ENCODE measurements at places on chromosomes 3 and 15.
A peak's percentile ranks its signal among the peaks of the same experiment; 100 is the strongest.

- no peak for DNase-seq
Observed at GRCh38 chr3:125316246-125316645, 58.9 kb downstream of the ZNF148 start.

GRCh38 chr3:183274609-183275008 lies 21.6 kb downstream of the B3GNT5 start:
- DNase-seq: no peak

DNA sequence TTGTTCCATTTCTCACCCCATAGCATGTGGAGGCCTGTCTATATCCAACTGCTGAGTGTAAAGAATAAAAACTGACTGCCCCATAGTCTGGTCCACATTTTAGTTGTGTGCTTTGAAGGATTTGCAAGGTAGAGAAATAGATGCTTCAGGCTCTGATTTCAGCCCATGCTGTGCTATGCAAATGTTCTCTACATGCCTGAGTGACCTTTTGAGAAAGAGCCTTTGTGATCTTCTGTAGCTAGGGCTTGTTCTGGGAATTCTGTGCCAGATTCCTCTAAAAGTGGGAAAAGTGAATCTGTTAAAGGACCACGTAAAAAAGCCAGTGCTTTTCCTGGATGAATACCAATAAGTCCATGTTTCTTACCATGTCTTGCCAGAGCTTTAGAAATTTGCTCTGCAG lies 5.2 kb downstream of the KCTD6 start:
- no peak for DNase-seq

- DNase-seq: no peak
Observed at GRCh38 chr15:46307746-46308145, 672.9 kb downstream of the SQOR start.

GRCh38 chr3:59480486-59480995 lies 430.7 kb upstream of the CFAP20DC start:
- no peak for DNase-seq

GRCh38 chr3:8529738-8530525 lies 28.3 kb downstream of the LMCD1 start:
- no peak for DNase-seq

- peak; percentile 43 for DNase-seq
Observed at GRCh38 chr3:170585008-170585936, 603 bp downstream of the SLC7A14 start.

DNA sequence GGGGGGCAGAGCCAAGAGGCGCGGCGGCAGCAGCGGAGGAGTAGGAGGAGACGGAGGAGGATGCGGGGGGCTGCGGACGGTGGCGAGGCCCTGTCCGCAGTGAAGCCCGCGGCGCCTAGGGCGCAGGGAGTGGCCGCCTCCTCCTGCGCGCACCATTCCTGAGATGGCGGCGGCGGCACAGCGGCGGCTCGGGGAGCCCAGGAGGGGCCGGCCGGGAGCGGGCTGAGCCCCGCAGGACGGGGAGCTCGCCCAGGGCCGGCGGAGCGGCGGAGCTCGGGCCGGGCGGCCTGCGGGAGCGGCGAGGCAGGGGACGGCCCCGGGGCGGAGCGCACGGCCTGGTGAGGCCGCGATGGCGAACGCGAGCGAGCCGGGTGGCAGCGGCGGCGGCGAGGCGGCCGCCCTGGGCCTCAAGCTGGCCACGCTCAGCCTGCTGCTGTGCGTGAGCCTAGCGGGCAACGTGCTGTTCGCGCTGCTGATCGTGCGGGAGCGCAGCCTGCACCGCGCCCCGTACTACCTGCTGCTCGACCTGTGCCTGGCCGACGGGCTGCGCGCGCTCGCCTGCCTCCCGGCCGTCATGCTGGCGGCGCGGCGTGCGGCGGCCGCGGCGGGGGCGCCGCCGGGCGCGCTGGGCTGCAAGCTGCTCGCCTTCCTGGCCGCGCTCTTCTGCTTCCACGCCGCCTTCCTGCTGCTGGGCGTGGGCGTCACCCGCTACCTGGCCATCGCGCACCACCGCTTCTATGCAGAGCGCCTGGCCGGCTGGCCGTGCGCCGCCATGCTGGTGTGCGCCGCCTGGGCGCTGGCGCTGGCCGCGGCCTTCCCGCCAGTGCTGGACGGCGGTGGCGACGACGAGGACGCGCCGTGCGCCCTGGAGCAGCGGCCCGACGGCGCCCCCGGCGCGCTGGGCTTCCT lies at the start of gene GPR27:
GPR27 (plus strand) TSS at position 155 of the 909 bp plus-strand sequence; CDS start at position 350, 195 bp downstream.
- DNase-seq: no peak

GRCh38 chr3:10666621-10667020 lies 149.4 kb upstream of the SLC6A11 start:
- no peak for DNase-seq

All from C1 segment of cervical spinal cord (tissue), 14 donors.